ENCODE measurements at places on chromosomes 16 and 17. TPM values are rescaled to one million over a fixed set of nuclear protein-coding genes. Genes with fewer than 3 reads are reported as not detected.

Gene CD300H
- not detected for total RNA-seq

Gene TBC1D3D
- not detected for total RNA-seq

Gene ABAT
- total RNA-seq, result 4.4 TPM

DNA sequence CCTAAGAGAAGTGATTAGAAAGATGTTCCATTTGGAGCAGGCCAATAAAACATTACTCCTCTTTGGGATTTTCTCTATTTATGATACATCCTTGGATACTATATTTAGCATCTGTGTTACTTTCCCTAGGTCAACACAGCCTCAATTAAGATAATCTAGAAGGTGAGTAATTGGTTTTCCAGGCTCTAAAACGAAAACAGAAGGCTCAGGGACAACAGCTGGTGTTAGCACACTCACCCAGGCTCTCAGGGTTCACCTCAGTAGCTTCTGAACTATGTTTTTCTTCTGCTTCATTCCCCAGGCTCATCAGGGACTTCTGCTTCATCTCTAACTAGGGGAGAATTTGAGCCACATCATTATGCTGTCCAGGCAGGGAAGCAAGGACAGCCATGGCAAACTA is 76.6 kb downstream of the ZZEF1 start:
- no peak overlapping the region for H3K4me3 ChIP-seq
- no peaks in the 10 kb centered on the region for H3K27me3 ChIP-seq
- no peaks in the 10 kb centered on the region for H3K4me1 ChIP-seq
- peaks cover 42% of the 10 kb centered on the region for H3K36me3 ChIP-seq
- no peak overlapping the region for H3K27ac ChIP-seq

GRCh38 chr17:6903326-6903900 is 71.9 kb upstream of the TEKT1 start:
- no peak overlapping the region for H3K27ac ChIP-seq
- no peak for DNase-seq
- no peaks in the 10 kb centered on the region for H3K36me3 ChIP-seq

GRCh38 chr17:80726558-80727408 is 182.1 kb downstream of the RPTOR start:
- H3K4me1 ChIP-seq, result peaks cover 25% of the 10 kb centered on the region
- no peak overlapping the region for H3K27ac ChIP-seq
- no peak for DNase-seq
- no peak overlapping the region for H3K4me3 ChIP-seq

Measured in IMR-90 (cell line).